AG08395 (cell line): ENCODE measurements at places on chromosomes 6 and 20.
A peak's percentile ranks its signal among the peaks of the same experiment; 100 is the strongest.

DNA sequence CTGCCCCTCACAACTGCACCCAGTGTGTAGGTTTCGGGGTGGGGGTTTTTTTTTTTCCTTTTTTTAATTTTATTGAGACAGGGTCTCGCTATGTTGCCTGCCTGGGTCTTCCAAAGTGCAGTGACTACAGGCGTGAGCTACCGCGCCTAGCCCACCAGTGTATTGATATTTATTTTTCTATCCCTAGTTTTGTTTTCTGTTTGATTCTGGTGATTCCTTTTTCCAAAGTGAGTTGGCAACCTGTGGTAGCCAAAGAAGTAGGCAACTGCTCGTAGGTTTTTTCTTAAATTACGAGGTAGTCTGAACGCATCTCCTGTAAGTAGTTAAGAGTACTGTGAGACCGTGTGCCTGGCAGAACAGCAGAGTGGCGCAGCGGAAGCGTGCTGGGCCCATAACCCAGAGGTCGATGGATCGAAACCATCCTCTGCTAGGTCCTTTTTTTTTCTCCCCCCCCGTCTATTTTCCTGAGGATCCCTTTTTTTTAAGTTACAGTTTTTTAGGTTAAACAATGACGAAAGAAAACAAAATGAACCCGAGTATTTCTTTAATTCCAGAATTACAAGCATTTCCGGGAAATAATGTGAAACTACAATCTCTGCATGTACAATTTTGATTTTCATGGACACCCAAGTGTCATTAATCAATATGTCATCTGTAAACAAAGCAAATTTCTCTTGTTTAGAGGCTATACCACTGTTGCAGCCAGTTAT lies 78.7 kb upstream of the BTN3A2 start:
- DNase-seq, result peak; percentile 60

DNA sequence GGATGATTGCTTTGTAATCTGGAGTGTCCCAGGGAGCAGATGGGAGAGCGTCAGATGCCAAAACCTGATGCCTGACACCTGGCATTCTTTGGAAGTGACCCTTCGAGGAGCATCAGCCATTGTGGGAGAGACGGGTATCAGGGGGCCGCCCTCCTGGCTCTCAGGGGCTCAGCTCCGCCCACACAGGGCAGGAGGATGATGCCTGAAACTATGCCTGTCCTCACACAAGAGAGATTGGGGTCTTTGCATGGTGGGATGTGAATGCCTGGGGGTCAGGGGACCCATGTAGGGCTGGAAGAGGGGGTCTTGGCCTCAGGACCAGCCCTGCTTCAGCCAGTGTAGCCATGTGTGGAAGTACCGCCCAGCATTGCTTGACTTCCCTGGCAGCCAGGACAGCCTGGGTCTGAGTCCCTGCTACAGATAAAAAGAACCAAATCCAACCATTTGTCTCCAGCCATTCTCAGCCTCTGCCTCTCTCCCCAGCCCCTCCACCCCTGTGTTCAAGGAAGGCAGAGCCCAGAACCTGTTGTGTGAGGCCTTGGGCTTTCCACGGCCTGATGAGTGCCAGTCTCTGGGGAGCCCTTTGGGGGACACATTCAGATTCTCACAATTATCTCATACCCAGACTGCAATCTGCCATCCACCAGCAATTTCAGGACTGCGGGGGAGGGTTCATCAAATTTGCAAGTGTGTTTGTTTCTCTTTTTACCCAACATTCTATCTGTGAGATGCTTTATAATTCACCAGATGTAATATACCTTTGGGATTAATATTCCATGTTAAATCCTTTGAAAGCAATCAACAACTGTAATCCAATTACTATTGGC lies 371.2 kb downstream of the PREX1 start:
- no peak for DNase-seq

GRCh38 chr20:21048841-21049273 lies 57.3 kb downstream of the LINC00237 start:
- DNase-seq, result peak; percentile 20

- DNase-seq, result no peak
Observed at GRCh38 chr6:122806291-122806690, 17.2 kb downstream of the SMPDL3A start.

- DNase-seq, result no peak
Observed at GRCh38 chr6:68728159-68728979, 93.3 kb downstream of the ADGRB3 start.

GRCh38 chr6:80163754-80164187 lies 57.3 kb downstream of the BCKDHB start:
- DNase-seq, result peak; percentile 71

- DNase-seq, result no peak
Observed at GRCh38 chr20:58647162-58647795, 3.8 kb upstream of the STX16 start.
